ENCODE measurements at places on chromosomes 12 and 14.

DNA sequence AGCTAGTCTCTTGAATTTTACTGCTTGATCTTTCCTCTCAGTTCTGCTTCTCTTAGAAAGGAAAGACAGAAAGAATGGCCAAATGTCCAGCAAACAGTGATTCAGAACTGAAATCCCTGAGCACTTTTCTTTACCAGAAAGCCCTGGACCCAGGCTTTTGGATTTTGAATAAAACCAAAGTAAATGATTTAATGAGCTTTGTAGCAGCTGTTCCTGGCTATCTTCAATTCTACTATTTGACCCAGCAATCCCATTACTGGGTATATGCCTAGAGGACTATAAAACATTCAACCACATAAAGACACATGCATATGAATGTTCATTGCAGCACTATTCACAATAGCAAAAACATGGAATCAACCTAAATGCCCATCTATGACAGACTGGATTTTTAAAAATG, 187.2 kb downstream of the PRKD1 start:
- DNase-seq: no peak

GRCh38 chr12:5433081-5433844, 1.4 kb downstream of the NTF3 start:
- no peak for DNase-seq

DNA sequence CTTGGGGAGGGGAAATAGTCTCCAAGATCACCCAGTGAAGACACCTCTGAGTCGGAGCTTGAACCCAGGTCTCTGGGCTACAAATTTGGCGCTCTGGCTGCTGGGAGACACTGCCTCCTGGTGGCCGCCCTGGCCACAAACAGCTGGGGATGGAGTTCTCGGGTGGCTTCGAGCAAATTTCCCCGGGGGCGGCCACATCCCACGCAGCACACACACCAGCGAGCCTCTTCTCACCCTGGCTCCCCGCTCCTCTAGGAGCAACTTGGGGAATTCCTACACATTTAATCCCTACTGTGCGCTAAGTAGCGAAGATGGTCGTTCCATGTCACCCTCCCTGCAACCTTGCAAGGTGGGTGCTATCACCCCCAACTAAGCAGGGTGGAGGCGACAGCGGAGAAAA, 66.2 kb upstream of the BEGAIN start:
- no peak for DNase-seq

- no peak for DNase-seq
Measured at GRCh38 chr12:120367233-120367923, 1.6 kb downstream of the MSI1 start.

GRCh38 chr14:69288011-69288771, 28.2 kb downstream of the GALNT16 start:
- no peak for DNase-seq

- no peak for DNase-seq
Measured at GRCh38 chr12:92732216-92732615, 29.4 kb downstream of the PLEKHG7 start.

GRCh38 chr12:105420046-105420445, 89.6 kb downstream of the C12orf75 start:
- no peak for DNase-seq

Data from non-pigmented ciliary epithelial cell (primary cell).